ENCODE measurements at places on chromosomes 12 and 14. TPM values are rescaled to one million over a fixed set of nuclear protein-coding genes. Genes with fewer than 3 reads are reported as not detected.

- no peaks in the 10 kb centered on the region for H3K36me3 ChIP-seq
- DNase-seq: no peak
- H3K4me3 ChIP-seq: no peak overlapping the region
- no peak overlapping the region for H3K27ac ChIP-seq
These were observed 3.8 kb upstream of the PDE3A start for GRCh38 chr12:20364501-20364900.

DNA sequence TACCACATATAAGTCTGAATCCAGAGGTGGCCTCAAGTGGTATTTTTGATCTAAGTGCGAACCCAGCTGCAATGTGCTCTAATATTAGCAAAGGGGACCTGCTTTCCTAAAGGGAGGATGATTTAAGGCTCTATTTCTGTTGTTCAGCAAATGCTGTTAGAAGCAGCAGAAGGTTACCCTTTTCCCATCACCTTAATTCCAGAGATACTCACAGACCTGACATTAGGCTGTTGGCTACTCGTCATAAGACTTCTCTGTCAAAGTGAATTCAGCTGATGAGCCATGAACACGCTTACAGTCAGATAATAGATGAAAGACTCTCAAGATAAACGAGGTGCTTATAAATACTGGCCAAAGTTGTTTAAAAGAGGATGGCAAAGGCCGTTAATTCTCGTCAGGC lies 308.7 kb upstream of the DDHD1 start:
- H3K27me3 ChIP-seq: no peaks in the 10 kb centered on the region
- peaks cover 9% of the 10 kb centered on the region for H3K4me1 ChIP-seq
- no peak overlapping the region for H3K27ac ChIP-seq
- H3K4me3 ChIP-seq: no peak overlapping the region

RAD9B gene
- 1.1 TPM for total RNA-seq

- H3K4me3 ChIP-seq: no peak overlapping the region
- no peaks in the 10 kb centered on the region for H3K27me3 ChIP-seq
- no peak overlapping the region for H3K27ac ChIP-seq
- H3K36me3 ChIP-seq: no peaks in the 10 kb centered on the region
- H3K4me1 ChIP-seq: peaks cover 5% of the 10 kb centered on the region
These were observed 8.5 kb downstream of the MAPKAPK5 start for GRCh38 chr12:111850526-111850925.

SEC23A gene
- total RNA-seq: 38.9 TPM

DNA sequence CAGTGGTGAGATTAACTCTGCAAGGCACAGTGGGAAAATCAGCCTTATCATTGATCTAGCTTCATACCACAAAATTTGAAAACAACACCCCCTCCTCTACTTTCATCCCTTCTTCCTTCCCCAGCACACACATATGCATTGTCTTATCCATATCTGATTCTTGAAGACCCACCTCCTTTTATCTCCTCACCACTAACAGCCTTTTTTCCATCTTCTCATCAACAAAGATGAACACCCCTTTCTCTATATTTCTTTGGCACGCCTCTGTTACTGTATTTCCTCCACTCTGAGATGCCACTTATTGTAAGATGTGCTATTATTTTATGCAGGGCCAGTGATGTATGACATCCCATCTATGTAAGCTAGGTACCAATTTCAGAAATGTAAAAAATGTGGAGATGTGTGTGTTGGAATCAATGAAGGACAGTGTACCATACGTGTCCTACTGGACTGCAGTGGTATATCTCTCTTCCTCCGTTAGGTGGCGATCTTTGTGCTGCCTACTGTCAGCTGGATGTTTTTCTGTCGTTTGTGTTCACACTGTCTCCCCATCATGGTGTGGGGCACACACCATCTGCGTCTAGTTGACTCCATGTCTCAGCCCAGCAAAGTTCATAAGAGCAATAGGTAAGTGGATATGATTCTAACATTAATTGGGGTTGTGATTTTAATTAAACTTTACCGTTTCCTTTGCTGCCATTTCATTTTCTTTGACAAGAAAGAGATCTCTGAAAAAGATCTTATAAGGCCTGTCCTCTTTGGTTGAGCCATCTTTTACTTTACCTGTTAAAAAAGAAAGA lies 24.0 kb downstream of the CCDC38 start:
- H3K27me3 ChIP-seq: no peaks in the 10 kb centered on the region
- H3K36me3 ChIP-seq: no peaks in the 10 kb centered on the region
- H3K4me3 ChIP-seq: no peak overlapping the region
- no peak for DNase-seq

DNA sequence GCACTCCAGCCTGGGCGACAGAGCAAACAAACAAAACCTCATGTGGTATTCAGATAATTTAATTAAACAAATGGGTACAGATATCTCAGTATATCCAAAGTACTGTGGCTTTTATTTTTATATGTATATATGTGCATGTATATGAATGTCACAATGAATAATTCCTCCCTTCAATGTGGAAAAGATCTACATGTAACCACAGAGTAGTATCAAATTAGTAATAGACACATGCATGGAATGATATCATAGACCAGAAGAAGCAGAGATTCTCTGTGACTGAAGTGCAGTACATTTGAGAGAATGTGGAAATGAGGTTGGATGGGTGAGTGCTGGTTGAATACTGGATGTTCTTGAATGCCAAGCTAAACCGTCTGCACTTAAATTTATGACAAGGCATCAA lies 222.9 kb downstream of the CPNE8 start:
- no peak overlapping the region for H3K27ac ChIP-seq
- H3K4me1 ChIP-seq: no peaks in the 10 kb centered on the region
- H3K27me3 ChIP-seq: no peaks in the 10 kb centered on the region
- H3K4me3 ChIP-seq: no peak overlapping the region
- DNase-seq: no peak
- peaks cover 26% of the 10 kb centered on the region for H3K36me3 ChIP-seq

POTEG gene
- total RNA-seq: not detected

- no peaks in the 10 kb centered on the region for H3K27me3 ChIP-seq
- no peaks in the 10 kb centered on the region for H3K4me1 ChIP-seq
- H3K36me3 ChIP-seq: no peaks in the 10 kb centered on the region
These were observed 115.2 kb downstream of the ITPR2 start for GRCh38 chr12:26717757-26718156.

- H3K27me3 ChIP-seq: no peaks in the 10 kb centered on the region
- no peaks in the 10 kb centered on the region for H3K36me3 ChIP-seq
- no peak overlapping the region for H3K27ac ChIP-seq
- peak; percentile 38 for DNase-seq
- no peaks in the 10 kb centered on the region for H3K4me1 ChIP-seq
These were observed 945 bp downstream of the HCAR1 start for GRCh38 chr12:122729583-122730214.

GRCh38 chr12:121669521-121669900 lies at the start of gene MORN3:
Gene MORN3, minus strand, starts transcription at chr12:121669654. Its CDS starts 171 bp downstream, at chr12:121669483.
- H3K27me3 ChIP-seq: no peaks in the 10 kb centered on the region
- no peak within 1 kb of the TSS for H3K27ac ChIP-seq
- no peak within 1 kb of the TSS for H3K4me3 ChIP-seq
- H3K4me1 ChIP-seq: peaks cover 19% of the 10 kb centered on the region
- no peaks in the 10 kb centered on the region for H3K36me3 ChIP-seq
- no peak for DNase-seq

Measured in upper lobe of left lung (tissue), 6 donors.